GM03348 (cell line): ENCODE measurements at places on chromosomes 4 and X.

- no peak for DNase-seq
These were observed 91.2 kb downstream of the RTL5 start for GRCh38 chrX:72040506-72040905.

GRCh38 chrX:111006116-111006515 lies 89.9 kb upstream of the PAK3 start:
- DNase-seq = no peak

GRCh38 chr4:37990731-37991245 lies 30.6 kb downstream of the PTTG2 start:
- no peak for DNase-seq

DNA sequence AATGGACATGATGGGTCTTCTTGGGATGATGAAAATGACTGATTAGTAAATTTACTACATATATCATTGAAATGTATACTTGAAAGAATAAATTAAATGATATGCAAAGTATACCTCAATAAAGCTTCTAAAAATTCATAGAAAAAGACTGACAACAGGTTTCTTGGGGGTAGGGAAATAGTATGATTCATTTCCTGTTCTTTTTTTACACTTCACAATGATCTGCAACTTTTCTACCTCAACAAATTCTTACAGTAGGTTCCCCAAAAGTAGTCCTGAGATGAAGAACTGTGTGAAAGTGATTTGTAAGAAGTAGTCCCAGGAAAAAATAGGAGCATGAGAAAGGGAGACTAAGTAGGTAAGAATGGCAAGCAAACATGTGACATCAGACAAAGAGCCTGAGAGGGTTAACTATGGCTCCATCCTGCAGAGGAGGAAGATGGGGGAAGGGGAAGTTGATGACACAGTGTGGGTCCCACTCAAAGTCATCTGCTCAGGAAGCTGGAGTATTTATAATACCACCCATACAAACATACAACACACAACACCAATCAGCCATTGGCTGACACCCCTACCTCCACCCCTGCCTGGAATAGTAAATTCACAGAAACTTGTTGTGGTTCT lies 73.9 kb downstream of the ARHGAP6 start:
- DNase-seq = no peak

DNA sequence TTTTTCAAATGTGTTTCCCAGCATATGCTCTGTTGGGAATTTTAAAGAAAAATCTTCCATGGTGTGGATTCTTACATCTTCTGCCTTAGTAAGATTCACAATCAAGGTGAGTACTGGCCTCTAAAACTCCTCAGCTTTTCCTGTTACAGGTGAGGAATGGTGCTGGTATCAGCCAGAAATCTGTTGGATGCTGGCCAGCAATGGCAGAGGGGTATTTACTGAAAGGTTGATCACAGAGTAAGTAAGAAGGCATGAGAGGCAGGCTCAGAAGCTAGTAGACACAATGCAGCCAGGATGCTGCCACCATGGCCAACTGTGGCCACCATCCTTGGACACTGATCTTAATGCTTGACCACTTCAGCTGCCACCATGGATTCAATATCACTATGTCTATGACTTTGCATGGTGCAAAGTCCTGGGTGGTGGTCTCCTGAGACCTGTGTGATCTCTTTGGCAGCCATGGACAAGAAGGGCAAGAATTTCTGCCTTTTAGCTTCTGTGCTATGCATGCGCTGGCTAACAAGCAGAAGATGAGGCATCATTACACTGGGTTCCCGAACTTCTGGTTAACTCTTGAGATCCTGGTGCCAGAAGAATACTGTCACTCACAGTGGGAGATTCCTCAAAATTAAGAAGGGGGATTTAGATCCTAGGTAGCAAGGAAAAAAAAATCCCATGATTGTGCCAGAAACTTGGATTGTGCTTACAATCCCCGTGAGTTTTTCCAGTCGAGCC lies 60.2 kb downstream of the CHRNA9 start:
- DNase-seq = no peak

DNA sequence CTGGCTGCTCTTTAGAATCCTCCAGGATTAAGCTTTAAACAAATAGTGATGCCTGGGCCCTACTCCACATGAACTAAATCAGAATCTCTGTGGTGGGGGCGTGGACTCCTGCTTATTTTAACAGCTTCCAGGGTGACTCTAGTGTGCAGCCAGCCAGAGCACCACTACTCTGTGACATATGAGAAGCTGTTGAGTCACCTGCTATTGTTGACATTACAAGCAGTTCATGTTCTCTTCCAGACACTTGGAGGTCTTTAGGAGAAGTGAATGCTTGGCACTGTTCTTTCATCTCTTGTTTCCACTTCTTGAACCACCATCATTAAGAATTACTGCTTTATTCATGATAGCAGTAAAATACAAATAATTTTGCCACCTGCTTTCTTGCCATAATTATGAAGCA lies 426 bp upstream of the C4orf51 start:
- DNase-seq = peak; percentile 60

DNA sequence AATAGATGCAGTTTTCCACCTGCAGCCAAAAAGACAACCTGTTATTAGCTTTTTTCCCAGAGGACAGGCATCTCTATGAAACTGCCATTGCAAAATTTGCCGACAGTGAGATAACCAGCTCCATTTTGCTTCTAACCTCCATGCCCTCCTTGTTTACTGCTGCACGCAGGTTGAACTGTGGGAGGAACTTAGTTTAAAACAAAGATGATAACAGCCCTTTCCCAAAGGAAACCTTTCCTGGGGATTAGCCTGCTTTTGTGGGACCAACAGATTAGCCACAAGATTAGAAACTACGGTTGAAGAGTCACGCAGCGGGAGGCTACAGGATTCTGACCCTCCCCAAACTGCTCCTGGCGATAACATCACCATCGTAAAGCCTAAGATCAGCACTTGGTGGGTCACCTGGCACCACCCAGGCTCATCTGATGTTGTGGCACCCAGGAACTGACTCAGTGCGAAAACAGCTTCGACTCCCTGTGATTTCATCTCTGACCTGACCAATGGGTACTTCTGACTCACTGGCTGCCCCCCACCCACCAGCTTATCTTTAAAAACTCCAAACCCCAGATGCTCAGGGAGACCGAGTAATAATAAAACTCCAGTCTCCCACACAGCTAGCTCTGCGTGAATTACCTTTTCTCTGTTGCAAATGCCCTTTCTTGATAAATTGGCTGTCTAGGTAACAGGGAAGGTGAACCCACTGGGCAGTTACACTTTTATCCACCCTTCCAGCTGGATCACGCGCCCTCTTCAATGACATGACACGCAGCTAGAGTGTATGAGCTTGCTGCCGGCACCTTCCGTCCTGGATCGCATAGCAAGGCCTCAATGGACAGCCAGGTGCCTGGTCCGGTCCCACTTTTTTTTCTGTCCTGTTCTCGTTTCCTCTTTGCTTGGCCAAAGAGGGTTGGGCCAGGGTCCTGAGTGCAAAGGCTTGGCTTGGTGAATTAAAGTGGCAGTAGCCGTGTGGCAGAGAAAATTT lies 27.2 kb downstream of the NOP14 start:
- no peak for DNase-seq

- DNase-seq = peak; percentile 81
These were observed at the start of gene GRIA2 for GRCh38 chr4:157220371-157220881. Gene GRIA2, plus strand, starts transcription at chr4:157220728. Its CDS starts 315 bp downstream, at chr4:157221043.

- no peak for DNase-seq
These were observed 33.3 kb downstream of the REST start for GRCh38 chr4:56940971-56941370.

- no peak for DNase-seq
These were observed 128.7 kb downstream of the WDFY3 start for GRCh38 chr4:84837751-84838150.
